ENCODE measurements at places on chromosomes 1 and 21.

DNA sequence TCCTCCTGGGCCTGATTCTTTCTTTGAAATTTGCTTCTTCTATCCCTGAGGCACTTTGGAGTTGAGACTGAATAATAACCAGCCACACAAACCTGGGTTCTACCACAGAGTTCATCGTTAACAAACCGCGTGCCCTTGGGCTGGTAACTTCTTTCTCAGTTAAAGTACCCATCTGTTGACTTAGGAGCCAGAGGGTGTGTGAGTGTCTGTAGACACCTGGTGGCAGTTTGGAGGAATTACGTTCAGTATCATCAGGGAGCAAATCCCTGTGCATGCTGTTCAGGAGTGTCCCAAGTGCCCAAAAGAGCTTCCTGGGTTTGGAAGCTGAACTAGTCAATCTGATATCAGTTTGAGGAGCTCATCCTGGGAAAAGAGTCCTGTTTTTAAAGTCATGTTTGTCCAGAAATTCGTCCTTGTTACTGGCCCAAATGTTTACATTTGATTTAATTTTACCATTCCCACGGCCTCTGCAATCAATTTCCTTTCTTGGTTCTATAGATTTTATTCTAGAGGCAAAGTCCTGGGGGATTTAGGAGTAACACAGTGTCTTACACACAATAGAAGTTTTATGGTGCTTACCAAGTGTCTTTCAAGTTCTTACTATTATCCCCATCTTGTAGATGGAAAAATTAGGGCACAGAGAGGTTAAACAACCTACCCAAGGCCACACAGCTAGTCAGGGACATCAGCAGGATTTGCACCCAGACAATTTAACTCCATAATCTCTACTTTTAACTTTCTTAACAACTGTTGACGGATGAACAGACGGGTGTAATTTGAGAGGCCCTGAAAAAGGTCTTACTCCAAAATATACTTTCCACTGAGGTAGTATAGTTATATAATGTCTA is 26.7 kb upstream of the RPTN start:
- peak; percentile 81 for DNase-seq

GRCh38 chr1:69511426-69512192 is 56.1 kb upstream of the LRRC7 start:
- no peak for DNase-seq

DNA sequence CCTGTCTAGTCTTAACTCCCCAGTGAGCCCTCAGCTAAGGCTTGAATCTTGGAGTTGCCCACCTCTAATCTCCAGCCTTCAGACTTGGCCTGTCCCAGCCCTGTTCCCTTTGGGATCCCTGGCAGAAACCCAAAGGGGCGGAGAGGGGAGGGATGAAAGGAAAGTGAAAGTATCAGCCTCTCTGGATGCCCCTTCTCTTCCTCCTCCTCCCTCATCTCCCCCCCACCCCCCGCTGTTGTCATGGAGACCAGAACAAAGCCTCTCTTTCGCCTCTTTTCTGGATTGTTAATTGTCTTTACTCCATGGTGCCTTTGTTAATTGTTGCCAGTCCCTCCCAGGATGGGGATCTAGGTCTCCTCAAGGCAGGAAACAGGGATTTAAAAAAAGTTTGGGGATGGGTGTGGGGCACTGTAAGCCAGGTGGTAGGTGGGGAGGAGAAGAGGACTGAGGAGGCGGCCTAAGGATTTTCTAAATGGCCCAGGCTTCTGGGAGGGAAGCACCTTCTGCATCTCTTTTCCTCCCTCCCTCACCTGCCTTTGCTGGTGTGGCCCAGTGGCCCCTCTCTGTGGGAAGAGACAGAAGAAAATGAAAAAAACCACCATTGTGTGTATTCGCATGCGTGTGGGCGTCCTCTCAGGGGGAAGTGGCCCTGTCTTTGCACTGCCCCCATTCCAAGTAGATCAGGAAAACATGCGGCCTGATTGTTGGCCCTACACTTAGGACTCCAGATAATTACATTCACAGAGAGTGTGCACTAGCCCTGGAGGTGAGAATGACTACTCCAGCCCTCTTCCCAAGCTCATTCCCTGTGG is 7.5 kb upstream of the SOX13 start:
- peak; percentile 79 for DNase-seq

DNA sequence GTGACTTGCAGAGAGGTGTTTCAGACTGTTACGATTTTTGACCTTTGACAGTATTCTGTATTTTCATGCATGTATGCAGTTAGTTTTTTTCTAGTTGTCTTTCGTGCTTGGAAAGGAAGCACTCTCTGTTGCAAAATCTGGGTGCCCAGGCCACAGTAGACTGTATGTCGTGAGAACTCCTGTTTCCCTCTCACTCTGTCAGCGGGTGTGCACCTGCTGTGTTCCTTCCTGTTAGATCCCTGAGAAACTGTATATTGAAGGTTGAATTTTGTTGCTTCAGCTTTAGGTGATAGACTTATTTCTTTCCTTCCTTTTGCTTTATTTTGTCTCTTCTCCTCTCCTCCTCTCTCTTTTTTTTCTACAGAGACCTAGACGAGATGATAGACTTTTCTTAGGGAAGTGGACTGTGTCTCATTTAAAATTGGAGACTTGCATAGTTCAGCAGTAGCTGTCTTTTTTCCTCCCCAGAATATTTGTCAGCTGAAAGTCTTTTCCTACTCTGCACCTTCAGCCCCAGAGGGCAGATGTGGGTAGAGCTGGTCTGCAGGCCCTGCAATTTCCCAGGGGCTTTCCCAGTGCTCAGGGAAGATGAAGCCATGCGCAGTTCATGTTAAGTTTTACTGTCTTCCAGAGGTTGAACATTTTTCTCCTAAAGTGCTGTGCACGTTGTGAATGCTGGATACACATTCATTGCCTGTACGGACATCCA is 1.4 kb downstream of the TRAPPC10 start:
- peak; percentile 70 for DNase-seq

DNA sequence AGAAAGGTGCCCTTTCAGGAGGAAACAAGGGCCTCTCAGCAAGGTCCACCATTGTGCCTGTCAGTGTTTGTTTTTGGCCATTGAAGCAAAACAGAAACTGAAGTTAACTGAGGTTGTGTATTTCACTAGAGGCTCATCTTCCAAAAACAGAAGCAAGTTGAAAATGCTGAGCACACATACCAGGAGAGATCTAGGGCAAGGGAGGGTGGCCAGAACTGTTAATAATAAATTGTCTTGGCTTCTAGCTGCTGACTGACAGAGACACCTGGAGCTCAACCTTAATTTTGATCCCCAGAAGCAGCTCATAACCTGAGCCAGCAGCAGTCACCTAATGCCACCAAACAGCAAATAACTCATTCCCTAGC is 5.2 kb downstream of the AGMAT start:
- DNase-seq: no peak

Data from NCI-H69 (cell line).